ENCODE measurements at places on chromosomes 12 and 14.

GRCh38 chr12:1108276-1108675 is 117.3 kb downstream of the ERC1 start:
- no peak for DNase-seq

GRCh38 chr14:77306851-77307496 is 13.7 kb downstream of the POMT2 start:
- DNase-seq, result no peak

GRCh38 chr12:44053549-44054127 is 217.8 kb downstream of the TMEM117 start:
- no peak for DNase-seq

GRCh38 chr14:51715742-51716141 is 64.0 kb downstream of the FRMD6 start:
- no peak for DNase-seq

- DNase-seq, result no peak
Observed at GRCh38 chr12:76685246-76685678, 78.7 kb upstream of the ZDHHC17 start.

DNA sequence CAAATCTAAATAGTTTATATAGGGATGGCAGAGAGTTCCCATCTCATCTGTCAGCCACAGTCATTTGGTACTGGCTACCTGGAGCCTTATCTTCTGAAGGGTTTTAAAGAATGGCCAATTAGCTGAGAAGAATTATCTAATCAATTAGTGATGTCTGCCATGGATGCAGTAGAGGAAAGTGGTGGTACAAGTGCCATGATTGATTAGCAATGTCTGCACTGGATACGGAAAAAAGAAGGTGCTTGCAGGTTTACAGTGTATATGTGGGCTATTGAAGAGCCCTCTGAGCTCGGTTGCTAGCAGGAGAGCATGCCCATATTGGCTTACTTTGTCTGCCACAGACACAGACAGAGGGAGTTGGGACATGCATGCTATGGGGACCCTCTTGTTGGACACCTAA is 7.9 kb upstream of the OAS2 start:
- DNase-seq, result no peak

- no peak for DNase-seq
Observed at GRCh38 chr14:38727731-38728130, 375.3 kb downstream of the SEC23A start.

DNA sequence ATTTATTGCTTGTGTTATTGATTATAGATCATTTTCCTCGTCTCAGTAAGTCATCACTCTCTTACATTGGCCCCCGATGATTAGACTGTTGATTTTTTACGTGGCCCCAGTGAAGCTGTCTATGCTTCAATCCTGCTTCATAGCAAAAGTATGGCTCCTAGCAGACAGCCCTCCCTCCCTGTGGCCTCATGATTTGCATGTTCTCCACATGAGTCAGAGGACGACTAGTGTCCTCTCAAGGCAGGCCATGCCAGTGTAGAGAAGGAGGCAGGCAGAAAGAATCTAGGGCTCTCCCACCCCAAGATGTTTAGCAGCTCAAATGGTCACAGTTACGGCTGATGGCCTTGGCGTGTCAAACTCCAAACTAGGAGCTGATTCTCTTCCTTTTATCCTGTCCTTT is 59.6 kb downstream of the FIGNL2 start:
- DNase-seq, result no peak

- peak; percentile 55 for DNase-seq
Observed at GRCh38 chr12:49043856-49044258, 16.7 kb downstream of the KMT2D start.

- DNase-seq, result peak; percentile 65
Observed at GRCh38 chr12:106753526-106753925, 21.0 kb upstream of the RIC8B start.

DNA sequence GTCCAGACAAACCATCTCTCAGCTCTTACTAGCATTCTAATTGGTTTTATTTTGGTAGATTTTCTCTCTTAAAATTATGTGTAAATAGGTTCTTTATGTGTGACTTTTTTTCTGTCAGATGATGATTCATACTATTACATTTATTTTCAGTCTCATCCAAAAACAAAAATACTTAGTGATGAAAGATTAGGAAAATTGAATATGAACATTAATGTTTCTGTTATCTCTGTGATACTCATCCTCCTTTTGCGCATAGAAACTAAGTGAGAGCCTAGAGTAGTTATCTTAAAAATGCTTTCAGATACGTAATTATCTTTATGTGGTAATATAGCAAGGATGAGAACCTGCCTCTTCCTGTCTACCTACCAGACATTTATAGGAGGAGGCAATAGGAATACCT is 84.1 kb upstream of the MON2 start:
- DNase-seq, result no peak

- DNase-seq, result no peak
Observed at GRCh38 chr14:104967386-104968152, 10.6 kb downstream of the AHNAK2 start.

DNA sequence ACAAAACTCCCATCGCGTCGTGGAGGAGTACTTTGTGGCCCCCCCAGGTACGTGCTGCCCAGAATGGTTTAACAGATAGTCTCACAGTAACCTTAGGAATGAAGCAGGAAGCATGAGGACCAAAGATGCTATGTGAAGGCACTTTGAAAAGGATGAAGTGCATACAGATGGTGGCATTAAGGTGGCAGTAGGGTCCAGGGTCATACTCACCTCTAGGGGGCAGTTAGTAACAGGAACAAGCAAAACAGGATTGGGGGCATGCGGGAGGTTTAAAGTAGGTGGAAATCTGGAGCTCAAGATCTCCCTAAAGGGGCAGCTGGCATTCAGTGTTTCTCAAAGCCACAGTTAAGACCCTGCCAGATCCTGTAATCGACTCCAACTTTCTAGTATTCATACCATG is 10.9 kb downstream of the GATC start:
- no peak for DNase-seq

DNA sequence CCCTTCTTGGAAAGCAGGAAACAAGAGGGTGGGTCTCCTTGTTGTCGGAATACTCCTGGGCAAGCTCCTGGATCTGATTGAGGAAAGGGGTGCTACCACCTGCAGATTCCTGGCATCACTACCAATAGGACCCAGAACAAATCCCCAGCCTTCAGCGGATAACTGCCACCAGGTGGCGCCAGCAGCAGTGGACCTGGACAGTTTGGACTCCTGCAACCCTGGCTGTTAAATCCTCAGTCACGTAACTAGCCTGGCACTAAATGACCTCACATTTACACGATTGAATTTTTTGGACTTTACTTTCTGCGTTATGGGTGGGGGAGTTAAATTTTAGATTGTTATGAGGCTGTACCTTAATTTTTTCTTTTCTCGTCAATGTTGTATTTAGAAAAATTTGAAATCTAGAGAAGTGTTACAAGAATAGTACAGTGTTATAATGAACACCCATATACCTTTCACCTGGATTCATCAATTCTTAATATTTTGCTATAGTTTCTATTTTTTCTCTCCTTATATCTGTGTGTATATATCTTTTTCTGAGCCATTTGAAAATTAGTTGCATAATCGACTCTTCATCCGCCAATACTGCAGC is 95.6 kb downstream of the GAS2L3 start:
- peak; percentile 17 for DNase-seq

GRCh38 chr12:15193946-15194345 is 27.3 kb downstream of the RERG start:
- no peak for DNase-seq
